GOT3 (cell line): ENCODE measurements at places on chromosomes 11 and 22.

- no peak for DNase-seq
Observed at GRCh38 chr11:118084247-118084646, 2.5 kb downstream of the SMIM35 start.

DNA sequence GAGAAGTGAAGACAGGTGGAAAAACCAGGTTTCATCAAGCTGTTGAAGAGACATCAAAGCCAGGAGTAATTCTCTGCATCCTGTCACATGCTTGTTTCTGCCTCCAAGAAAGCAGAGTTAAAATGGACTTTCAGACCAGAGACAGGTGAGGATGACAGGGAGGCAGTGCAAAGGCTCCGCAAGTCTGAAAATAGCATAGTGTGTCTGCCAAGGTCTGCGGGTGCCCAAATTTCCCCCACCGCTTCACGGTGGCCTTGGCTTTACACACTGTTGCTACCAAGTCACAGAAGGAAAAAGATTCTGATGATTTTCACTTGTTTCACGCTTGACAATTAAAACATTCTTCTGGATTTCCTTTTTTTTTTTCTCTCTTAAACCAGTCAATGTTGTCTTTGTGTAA lies 44.2 kb downstream of the SNX19 start:
- no peak for DNase-seq

DNA sequence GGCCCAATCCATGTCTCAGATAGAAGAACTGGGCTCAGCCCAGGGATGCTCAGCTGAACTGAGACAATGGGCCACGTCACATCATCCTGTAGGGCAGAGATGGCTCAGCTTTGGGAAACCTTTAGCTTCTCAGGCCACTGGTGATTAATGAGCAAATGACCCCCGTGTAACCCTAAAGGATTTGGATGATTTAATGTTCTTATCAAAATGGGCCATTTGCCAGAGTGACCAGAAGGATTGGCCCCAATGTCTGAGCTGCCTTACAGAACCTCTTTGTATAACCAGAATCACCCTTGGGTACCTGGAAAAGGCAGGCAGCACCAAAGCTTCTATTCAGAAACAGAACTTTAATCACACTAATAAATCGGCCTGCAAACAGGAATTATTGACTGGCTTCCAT lies 73.7 kb downstream of the ABTB2 start:
- DNase-seq: no peak

GRCh38 chr11:61645179-61645868 lies 34.9 kb upstream of the DAGLA start:
- DNase-seq: no peak

DNA sequence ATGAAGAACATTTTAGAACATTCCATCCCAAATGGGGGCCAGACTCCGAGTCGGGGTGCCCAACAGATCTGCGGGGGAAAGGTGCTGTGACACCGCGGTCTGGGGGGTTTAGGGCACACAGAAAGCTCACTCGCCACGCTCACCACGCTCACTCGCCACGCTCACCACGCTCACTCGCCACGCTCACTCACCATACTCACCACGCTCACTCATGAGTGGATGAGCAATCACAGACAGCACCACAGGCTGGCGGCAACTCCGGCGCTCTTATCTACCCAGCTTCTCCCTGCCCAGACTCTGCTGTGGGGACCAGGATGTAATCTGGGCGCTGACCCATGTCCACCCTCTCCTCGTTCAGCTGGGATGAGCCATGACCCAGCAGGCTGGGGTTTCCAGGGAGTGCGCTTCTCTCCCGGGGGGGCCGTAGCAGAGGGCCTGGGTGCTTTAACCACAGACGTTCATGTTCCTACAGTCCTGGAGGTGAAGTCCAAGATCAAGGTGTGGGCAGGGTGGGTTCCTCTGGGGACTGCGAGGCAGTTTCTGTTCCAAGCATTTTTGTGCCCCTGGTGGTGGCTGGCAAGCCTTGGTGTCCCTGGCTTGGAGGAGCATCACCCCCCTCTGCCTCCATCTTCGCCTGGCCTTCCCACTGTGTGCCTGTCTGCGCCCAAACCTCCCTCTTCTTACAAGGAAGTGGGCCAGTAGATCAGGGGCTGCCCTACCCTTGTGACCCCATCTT lies 141.2 kb downstream of the CTTN start:
- DNase-seq: no peak
